ENCODE measurements at places on chromosomes 7 and 10. TPM values are rescaled to one million over a fixed set of nuclear protein-coding genes. Genes with fewer than 3 reads are reported as not detected.
A peak's percentile ranks its signal among the peaks of the same experiment; 100 is the strongest.

DNA sequence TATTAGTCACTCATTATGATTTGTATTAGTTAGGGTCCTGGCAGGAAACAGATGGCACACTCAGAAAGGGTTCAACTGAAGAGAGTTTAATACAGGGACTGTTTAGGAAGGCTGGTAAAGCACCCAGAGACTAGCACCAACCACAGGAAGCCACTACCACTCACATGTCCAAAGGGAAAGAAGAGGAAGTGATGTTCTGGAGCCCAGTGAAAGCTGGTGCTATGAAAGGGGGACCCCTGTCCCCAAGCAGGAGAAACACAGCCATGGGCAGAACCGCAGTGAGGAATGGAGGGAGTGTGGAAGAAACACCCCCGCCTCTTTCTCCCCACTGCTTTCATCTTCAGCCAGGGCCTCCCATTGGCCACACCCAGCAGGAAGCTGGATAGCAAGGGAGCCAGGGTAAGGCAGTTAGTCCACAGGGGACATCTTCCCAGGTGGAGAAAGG is 3.2 kb upstream of the VSIR start:
- no peak for DNase-seq
- no peaks in the 10 kb centered on the region for H3K4me1 ChIP-seq
- H3K4me3 ChIP-seq = no peak overlapping the region
- H3K36me3 ChIP-seq = no peaks in the 10 kb centered on the region

GRCh38 chr7:265998-266850 is 23.7 kb upstream of the FOXL3 start:
- no peaks in the 10 kb centered on the region for H3K36me3 ChIP-seq
- no peak overlapping the region for H3K4me3 ChIP-seq
- no peak for DNase-seq
- H3K27ac ChIP-seq = no peak overlapping the region
- H3K27me3 ChIP-seq = no peaks in the 10 kb centered on the region

GRCh38 chr7:28105234-28105633 is 75.4 kb downstream of the JAZF1 start:
- no peaks in the 10 kb centered on the region for H3K36me3 ChIP-seq
- H3K4me3 ChIP-seq = no peak overlapping the region
- no peak for DNase-seq
- H3K4me1 ChIP-seq = peaks cover 9% of the 10 kb centered on the region

DNA sequence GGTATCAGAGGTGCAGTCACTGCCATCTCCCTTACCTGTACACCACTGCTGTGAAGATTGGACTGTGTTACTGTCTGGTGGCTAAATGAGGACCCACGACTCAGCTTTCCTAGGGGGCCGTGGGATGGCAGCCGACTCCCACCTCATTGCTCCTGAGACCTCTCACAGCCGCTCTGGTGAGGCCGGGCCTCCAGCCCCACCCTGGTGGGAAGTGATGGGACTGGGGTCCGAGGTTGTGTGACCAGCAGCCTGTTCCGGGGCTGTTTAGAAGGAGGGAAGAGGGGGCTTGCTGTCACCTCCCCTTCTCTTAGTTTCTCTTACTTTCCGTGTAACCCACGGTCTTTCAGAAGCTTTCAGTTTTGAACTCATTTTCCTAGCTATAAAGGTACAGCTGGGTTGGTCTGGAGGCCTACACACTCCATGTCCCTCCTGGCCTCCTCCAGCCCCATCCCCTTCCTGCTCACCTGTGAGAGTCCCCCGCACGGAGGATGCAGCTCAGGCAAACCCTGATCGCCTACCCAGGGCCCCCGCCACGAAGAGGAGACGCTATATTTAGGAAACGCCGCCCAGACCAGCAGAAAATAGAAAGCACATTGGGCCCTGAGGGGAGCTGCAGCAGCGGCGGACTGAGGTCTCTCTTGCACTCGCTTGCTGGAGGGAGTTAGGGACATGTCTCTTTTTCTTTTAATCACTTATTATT is 4.6 kb downstream of the EMX2 start:
- no peaks in the 10 kb centered on the region for H3K4me1 ChIP-seq
- DNase-seq = peak; percentile 71
- H3K27me3 ChIP-seq = peaks cover 100% of the 10 kb centered on the region
- H3K4me3 ChIP-seq = no peak overlapping the region
- H3K36me3 ChIP-seq = no peaks in the 10 kb centered on the region
- H3K27ac ChIP-seq = no peak overlapping the region

GRCh38 chr7:92849322-92849721 is 12.9 kb upstream of the CDK6 start:
- H3K4me1 ChIP-seq = peaks cover 5% of the 10 kb centered on the region
- no peaks in the 10 kb centered on the region for H3K27me3 ChIP-seq
- no peak overlapping the region for H3K4me3 ChIP-seq

DNA sequence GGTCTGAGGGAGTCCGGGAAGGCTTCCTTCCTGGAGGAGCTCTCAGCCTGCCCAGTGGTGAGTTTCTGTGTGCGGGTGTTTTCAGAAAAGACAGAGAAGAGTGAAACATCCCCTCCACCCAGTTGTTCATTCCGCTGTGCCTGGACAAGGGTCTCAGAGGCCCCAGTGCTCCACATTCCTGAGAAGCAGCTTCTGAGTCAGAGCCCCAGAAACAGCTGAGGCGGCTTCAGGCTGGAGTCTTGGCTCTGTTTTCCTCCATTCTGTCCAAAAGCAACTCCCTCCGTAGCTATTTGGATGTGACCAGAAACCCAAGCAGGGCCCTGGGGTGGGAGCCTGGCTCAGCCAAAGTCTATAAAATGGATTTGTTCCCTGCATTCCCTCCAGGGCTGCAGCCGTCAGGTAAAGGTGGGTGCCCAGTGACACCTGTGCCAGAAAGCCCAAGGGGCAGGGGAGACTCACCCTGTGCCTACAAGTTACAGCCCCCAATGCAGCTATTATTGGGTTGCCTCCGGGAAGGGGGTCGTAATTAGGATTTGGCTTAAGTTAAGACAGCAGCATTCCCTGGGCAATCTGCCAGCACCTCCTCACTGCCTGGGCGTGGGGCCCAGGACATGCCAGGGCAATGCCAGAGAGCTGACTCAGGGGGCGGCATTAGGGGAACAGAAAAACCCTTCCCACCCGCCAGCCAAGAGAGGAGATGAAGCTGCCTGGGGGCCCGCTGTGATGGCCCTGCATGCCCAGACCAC is 13.1 kb upstream of the CAMK2G start:
- no peaks in the 10 kb centered on the region for H3K27me3 ChIP-seq
- H3K27ac ChIP-seq = no peak overlapping the region
- H3K4me1 ChIP-seq = peaks cover 12% of the 10 kb centered on the region
- H3K36me3 ChIP-seq = no peaks in the 10 kb centered on the region

- H3K4me3 ChIP-seq = no peak overlapping the region
- peaks cover 21% of the 10 kb centered on the region for H3K4me1 ChIP-seq
- no peak overlapping the region for H3K27ac ChIP-seq
- H3K36me3 ChIP-seq = no peaks in the 10 kb centered on the region
- H3K27me3 ChIP-seq = no peaks in the 10 kb centered on the region
Measured at GRCh38 chr7:12805518-12805928, 118.1 kb downstream of the ARL4A start.

DNA sequence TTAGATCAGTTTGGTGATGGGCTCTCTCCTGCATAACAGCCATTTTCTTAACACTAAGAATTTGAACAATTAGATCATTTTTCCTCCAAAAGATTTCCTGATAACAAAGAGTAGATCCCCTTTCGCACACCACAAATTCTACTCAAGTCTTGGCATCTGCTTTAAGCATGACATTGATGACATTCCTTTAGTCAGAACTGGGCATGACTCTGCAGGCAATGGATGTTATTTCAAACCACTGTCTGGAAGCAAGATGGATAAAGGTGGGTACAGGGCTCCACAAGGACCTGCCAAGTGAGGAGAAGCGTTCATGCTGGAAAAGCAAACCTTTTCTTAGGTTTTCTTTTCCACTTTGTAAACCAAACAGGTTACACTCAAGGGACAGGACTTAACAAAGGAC is 123.5 kb downstream of the GLCCI1 start:
- H3K4me3 ChIP-seq = no peak overlapping the region
- peaks cover 7% of the 10 kb centered on the region for H3K36me3 ChIP-seq
- peaks cover 5% of the 10 kb centered on the region for H3K4me1 ChIP-seq
- no peak for DNase-seq
- H3K27ac ChIP-seq = no peak overlapping the region

- no peaks in the 10 kb centered on the region for H3K27me3 ChIP-seq
- peak; percentile 50 for DNase-seq
- H3K36me3 ChIP-seq = no peaks in the 10 kb centered on the region
- peak overlapping the region; percentile 6 for H3K4me3 ChIP-seq
- H3K27ac ChIP-seq = no peak overlapping the region
Measured at GRCh38 chr10:62980687-62981086, 152.4 kb upstream of the NRBF2 start.

Gene BCL7B
- total RNA-seq = 37.7 TPM

Gene MYOF
- 37.4 TPM for total RNA-seq

Gene GJD4
- total RNA-seq = not detected

Gene BMPR1A
- total RNA-seq = 69.4 TPM

Gene OIT3
- 0.13 TPM for total RNA-seq

Gene GATAD1
- 41.4 TPM for total RNA-seq

Measured in endodermal cell (in vitro differentiated cells).